ENCODE measurements at places on chromosomes 7 and 10. TPM values are rescaled to one million over a fixed set of nuclear protein-coding genes. Genes with fewer than 3 reads are reported as not detected.
A peak's percentile ranks its signal among the peaks of the same experiment; 100 is the strongest.

The CNNM1 gene
- polyA plus RNA-seq, result not detected

The NSMCE4A gene
- 41.9 TPM for polyA plus RNA-seq

The IGF2BP3 gene
- 0.51 TPM for polyA plus RNA-seq

GRCh38 chr7:71925663-71926062 is 486.5 kb downstream of the CALN1 start:
- DNase-seq, result no peak

GRCh38 chr7:95622859-95623258 is 26.5 kb upstream of the PDK4 start:
- no peak for DNase-seq

- peak; percentile 91 for DNase-seq
Measured at GRCh38 chr10:75099952-75100763, 11.3 kb upstream of the SAMD8 start.

All from psoas muscle (tissue), 8 donors.